ENCODE measurements at places on chromosomes 16 and 17. TPM values are rescaled to one million over a fixed set of nuclear protein-coding genes. Genes with fewer than 3 reads are reported as not detected.

GRCh38 chr16:57949013-57949412, 21.9 kb downstream of the CNGB1 start:
- no peak for DNase-seq

DNA sequence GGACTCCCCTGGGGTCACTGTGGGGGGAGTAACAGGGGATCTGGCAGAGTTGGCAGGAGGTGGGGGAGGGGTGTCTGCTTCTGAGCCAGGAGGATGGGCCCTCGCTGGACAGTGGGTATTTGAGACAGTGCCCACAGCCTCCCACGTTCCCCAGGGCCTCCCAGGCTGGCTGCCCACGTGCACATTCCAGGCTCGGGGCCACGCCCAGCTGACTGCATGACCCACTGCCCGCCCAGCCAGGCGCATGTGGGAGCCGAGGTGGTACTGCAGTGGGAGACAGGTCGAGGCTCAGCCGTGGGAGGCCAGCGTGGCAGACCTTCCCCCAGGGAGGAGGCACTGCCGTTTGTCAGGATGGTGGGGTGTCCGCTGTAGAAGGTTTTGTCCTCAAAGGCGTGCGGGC, 38.8 kb downstream of the BAHCC1 start:
- no peak for DNase-seq

GRCh38 chr17:51677875-51678274, 417.5 kb downstream of the UTP18 start:
- no peak for DNase-seq

GRCh38 chr16:65954446-65954845, 412.0 kb upstream of the CDH5 start:
- no peak for DNase-seq

GRCh38 chr17:36599546-36600250, 1.7 kb upstream of the MRM1 start:
- DNase-seq = no peak

DNA sequence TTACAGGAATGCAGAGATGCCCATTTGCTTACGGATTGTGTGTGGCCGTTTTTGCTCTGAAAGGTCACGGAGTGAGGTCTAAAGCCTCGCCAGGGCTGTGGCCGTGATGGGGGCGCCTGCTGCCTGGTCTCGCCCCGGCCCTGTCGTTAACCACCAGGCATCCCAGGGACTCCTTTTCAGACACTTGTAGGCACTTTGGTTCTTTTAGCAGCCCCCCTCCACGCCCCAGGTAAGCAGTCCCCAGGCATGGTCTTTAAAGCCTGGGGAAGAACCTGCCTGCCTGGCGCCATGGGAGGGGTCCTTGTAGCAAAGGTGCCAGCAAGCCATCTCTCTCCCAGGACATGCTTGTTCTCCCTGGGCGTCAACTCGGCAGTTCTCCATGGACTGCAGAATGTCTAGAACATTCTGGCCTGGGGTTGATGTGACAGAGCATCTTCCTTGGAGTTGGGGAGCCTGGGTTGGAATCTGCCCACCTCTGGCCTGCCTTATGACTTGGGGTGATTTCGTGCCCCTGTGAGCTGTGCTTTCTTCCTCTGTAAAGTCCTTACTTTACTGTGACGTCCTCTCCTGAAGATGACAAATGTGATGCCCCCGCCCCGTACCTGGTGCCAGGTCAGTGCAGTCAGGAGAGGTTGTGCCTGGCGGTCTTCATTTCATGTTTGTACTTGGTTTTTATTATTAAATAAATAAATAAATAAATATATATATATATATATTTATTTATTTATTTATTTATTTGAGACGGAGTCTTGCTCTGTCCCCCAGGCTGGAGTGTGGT, 5.4 kb downstream of the KCTD5 start:
- no peak for DNase-seq

Gene GPR142
- not detected for total RNA-seq

- peak; percentile 51 for DNase-seq
These were observed 55.0 kb downstream of the PDPK1 start for GRCh38 chr16:2592786-2593185.

Gene GINS2
- total RNA-seq = 48.9 TPM

Gene CNTROB
- 29.3 TPM for total RNA-seq

- peak; percentile 96 for DNase-seq
These were observed 32.0 kb downstream of the KDM8 start for GRCh38 chr16:27235055-27235937.

DNA sequence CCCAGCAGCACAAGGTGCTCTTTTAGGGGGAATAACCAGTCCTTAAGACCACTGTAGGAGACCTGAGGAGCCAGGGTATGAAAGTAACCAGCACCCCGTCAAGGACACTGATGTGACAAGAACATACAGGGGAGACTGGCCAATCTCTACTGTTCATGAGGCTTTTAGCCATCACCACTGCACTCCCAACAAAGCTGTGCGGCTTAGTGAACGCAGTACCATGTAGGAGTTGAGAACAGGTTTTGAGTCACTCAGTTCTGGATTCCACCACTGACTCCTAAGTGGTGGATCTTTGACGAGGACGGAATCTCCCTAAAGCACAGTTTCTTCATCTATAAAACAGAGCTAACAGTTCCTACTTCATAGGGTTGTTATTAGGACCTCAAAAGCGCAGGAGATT, 26.8 kb downstream of the COG4 start:
- no peak for DNase-seq

Gene ABCC12
- not detected for total RNA-seq

Gene MMP25
- total RNA-seq = 0.95 TPM

DNA sequence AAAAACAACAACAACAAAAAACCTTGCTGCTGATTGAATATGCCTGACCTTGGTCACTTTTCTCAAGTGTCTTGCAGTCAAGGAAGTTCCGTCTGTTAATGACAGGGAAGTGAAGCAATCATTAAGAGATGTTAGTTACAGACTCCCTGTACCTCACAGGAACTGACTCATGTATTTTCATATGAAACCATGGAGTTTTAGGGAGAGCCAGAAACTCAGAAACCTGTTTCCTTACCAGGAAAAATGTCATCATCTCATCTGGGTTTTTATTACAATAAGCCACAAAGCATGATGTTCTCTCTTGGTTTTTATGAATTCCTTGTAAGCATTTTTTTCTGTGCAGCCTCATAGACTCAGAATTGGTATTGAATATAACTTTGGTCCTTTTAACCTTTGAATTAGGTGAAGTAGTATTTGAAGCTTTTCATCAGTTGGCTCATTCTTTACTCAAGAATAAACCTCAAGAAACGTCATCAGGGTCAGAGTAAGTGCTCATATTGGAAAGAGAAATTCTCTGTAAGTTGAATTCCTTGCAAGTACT, 10.3 kb downstream of the LYRM1 start:
- no peak for DNase-seq

DNA sequence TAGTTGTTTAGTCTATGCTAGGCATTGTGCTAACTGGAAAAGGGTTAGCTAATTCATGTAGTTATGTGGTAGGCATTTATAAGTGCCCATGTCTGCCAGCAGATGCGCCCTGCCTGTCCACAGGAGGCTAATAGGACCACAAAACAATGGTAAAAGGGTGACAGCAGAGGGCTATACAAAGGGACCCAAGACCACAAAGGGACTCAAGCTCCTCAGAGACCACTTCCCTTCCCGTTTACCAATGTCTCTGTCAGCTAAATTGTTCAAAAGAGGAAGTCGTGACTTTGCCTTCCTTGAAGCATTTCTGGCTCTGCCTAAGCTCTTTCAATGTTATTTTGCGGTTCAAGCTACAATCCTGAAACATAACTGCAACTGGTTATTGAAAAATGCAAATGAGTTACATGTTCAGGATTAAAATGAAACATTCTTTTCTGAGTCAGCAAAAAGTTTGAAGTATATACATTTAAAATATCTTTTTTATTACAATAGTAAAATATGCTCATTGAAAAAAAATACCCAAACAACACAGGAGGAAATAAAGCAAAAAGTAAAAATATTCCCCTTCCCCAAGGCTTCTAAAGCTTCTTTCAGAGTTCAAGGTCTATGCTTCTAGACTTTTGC, 149.2 kb downstream of the MAF start:
- no peak for DNase-seq

GRCh38 chr16:88548985-88549384, 21.2 kb upstream of the ZC3H18 start:
- DNase-seq = no peak

DNA sequence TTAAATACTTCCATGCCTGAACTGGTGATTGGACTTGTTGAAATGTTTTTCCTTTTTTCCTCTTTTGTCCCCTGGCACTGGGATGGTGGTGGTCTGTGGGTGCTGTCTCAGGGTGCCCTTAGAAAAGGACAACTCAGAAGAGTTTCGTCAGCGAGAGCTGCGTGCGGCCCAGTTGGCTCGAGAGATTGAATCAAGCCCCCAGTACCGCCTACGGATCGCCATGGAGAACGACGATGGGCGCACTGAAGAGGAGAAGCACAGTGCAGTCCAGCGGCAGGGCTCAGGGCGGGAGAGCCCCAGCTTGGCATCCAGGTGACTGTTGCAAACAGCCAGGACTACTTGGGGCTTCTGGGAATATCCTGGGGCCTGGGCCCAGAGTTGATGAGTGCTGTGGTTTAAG, 6.9 kb downstream of the ATXN2L start:
- no peak for DNase-seq

Measured in G401 (cell line).